ENCODE measurements at places on chromosomes 16 and 17. TPM values are rescaled to one million over a fixed set of nuclear protein-coding genes. Genes with fewer than 3 reads are reported as not detected.

- no peak overlapping the region for H3K4me3 ChIP-seq
- no peak overlapping the region for H3K27ac ChIP-seq
- H3K36me3 ChIP-seq: no peaks in the 10 kb centered on the region
- no peak for DNase-seq
These were observed 7.0 kb upstream of the SPATA20 start for GRCh38 chr17:50539762-50540559.

Gene SOX8
- 0.15 TPM for total RNA-seq

Gene SENP3
- total RNA-seq: 87.0 TPM

GRCh38 chr17:32656886-32657285 lies 170.1 kb downstream of the CDK5R1 start:
- no peak overlapping the region for H3K4me3 ChIP-seq
- peaks cover 29% of the 10 kb centered on the region for H3K36me3 ChIP-seq
- H3K27ac ChIP-seq: no peak overlapping the region
- no peak for DNase-seq
- H3K27me3 ChIP-seq: no peaks in the 10 kb centered on the region
- no peaks in the 10 kb centered on the region for H3K4me1 ChIP-seq

Gene NOG
- 2.2 TPM for total RNA-seq

Gene ITGAX
- 188 TPM for total RNA-seq

Gene MAP2K6
- total RNA-seq: 6.3 TPM

- H3K36me3 ChIP-seq: peaks cover 68% of the 10 kb centered on the region
- no peaks in the 10 kb centered on the region for H3K27me3 ChIP-seq
- no peak for DNase-seq
- no peak overlapping the region for H3K4me3 ChIP-seq
- H3K27ac ChIP-seq: no peak overlapping the region
These were observed 9.5 kb downstream of the MRPL27 start for GRCh38 chr17:50363217-50364060.

- no peak overlapping the region for H3K27ac ChIP-seq
- DNase-seq: no peak
- no peak overlapping the region for H3K4me3 ChIP-seq
- no peaks in the 10 kb centered on the region for H3K27me3 ChIP-seq
- no peaks in the 10 kb centered on the region for H3K36me3 ChIP-seq
These were observed 42.0 kb upstream of the KSR1 start for GRCh38 chr17:27414271-27414670.

DNA sequence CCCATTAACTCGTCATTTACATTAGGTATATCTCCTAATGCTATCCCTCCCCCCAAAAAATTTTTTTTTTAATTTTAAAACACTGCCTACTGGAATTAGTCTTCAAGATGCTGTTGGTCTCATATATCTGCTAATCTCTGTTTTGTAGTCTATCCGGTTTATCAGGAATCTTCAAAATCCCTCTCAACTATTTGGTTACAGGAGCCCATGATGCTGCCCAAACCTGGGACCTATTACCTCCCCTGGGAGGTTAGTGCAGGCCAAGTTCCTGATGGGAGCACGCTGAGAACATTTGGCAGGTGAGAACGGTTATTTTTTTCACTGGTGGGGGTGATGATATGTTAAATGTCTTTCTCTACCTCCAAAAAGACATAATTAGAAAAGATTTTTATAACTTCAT lies 6.9 kb downstream of the TEN1 start:
- H3K4me1 ChIP-seq: peaks cover 32% of the 10 kb centered on the region
- no peaks in the 10 kb centered on the region for H3K27me3 ChIP-seq
- H3K4me3 ChIP-seq: no peak overlapping the region
- DNase-seq: no peak

DNA sequence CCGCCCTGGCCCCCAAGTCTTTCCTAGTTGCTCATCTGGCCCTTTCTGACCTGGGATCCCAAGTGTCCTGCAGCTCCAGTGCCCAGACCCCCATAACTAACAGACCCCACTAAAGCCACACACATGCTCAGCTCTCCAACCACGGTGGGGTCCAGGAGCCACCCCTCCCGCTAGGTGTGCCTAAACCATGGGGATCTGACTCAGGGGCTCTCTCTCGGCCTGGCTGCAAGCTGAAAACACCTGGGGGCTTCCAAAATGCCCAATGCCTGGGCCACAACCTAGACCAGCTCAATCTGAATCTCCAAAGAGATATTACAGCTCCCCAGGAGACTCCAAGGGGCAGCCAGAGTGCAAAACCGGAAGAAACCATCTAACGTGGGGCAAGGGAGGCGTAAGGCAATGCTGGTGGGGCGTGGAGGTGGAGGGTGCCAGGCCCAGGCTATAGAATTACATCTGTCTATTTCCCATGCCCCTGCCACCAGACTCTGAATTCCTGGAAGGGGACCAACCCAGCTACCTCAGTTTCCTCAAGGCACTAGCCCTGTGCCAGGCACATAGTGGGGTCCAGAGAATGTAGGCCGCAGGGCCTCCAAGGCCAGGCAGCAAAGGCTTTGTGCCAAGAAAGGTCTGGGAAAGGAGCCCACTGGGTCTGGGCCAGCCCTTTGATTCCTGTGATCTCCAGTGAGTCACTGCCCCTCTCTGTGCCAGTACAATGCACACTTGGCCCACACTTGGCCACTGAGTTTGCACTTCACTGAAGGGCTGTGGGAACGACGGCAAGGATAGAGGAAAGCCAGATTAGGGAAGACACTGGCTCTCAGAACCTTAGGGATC lies 3.3 kb downstream of the CD2BP2 start:
- no peak overlapping the region for H3K4me3 ChIP-seq
- no peak overlapping the region for H3K27ac ChIP-seq
- no peaks in the 10 kb centered on the region for H3K27me3 ChIP-seq

GRCh38 chr16:17619261-17619660 lies 148.5 kb upstream of the XYLT1 start:
- no peaks in the 10 kb centered on the region for H3K36me3 ChIP-seq
- no peak for DNase-seq
- H3K27ac ChIP-seq: no peak overlapping the region
- no peak overlapping the region for H3K4me3 ChIP-seq

DNA sequence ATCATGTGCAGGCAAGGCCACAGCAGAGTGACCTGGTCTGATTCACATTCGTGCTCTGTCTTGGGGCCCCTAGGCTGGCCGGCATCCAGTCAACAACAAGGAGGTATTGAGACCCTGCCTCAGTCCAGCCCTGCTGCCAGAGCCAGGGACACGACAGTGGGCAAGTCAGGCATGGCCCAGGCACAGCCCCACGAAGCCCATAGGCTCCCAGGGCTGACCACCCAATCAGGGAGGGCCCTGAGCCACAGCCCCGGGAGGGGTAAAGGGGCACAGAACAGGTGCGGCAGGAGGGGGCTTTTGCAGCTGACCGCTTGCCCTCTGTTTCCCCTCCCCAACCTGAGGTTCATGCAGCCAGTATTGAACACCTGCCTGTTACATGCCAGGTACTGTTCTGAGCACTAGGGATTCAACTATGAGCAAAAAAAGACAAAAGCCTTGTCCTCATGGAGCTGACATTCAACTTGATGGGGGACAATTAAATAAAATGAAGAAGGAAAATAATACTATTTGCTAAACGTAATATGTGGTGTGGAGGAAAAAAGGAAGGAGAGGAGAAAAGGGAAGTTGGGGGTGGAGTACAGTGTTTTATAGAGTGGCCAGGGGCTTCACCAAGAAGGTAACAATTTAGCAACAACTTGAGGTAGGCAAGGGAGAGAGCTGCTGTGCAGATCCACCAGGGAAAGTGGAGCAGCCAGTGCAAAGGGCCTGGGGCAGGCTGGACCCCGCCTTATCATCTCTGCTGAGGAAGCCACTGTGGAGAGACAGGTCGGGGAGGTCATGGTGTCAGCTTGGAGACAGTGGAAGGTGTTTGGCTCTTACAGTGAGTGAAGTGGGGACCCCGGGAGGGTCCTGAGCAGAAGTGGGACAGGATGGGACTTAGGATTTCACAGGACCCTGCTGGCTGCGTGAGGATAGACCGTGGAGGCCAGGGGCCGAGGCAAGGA lies 6.1 kb downstream of the DRC3 start:
- H3K4me3 ChIP-seq: no peak overlapping the region
- H3K4me1 ChIP-seq: no peaks in the 10 kb centered on the region
- no peaks in the 10 kb centered on the region for H3K27me3 ChIP-seq
- no peak for DNase-seq
- H3K36me3 ChIP-seq: no peaks in the 10 kb centered on the region

Gene AHSP
- not detected for total RNA-seq

DNA sequence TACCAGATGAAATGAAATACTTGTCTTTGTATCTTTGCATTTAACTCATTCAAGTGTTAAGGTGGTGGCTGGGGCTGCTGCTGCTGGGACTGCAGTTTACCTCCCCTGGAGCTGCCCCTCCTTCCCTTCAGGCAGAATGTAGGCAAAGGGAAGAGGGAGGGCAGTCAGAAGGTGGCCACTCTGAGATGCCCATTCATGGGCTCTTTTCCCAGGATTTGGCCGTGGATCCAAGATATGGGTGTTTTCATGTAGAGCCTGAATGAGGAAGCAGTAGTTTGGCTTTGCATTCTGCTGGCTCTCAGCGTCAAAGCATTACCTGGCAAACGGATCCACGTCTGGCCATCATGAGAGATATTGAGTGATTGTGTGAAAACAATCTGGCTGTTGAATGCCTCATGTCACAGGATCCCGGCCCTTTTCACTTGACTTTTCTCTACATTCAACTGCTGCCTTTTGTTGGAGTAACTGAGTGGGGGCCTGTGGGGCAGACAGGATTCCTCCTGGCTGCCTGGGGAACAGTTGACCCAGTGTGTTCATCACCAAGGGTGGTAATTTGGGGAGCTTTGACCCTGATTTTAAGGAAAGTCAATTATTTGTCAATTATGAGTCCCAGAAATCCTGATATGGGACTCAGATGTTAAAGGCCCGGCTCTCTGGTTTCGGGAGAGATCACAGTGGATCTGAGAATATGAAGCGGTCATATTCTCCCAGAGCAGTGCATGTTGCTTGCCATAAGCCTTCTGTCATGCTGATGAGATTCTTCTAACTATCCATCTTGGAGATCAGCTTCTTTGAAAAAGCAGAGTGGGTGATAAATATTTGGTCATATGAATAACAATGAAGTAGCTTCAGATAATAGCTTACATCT lies 236.8 kb downstream of the IRX3 start:
- no peaks in the 10 kb centered on the region for H3K36me3 ChIP-seq
- H3K27ac ChIP-seq: no peak overlapping the region
- H3K4me3 ChIP-seq: no peak overlapping the region
- no peaks in the 10 kb centered on the region for H3K27me3 ChIP-seq

Gene ITGB3
- 10.5 TPM for total RNA-seq

GRCh38 chr16:84505249-84506187 lies 1.1 kb upstream of the MEAK7 start:
- H3K36me3 ChIP-seq: no peaks in the 10 kb centered on the region
- peak; percentile 43 for DNase-seq
- H3K27ac ChIP-seq: peak overlapping the region; percentile 88
- H3K4me3 ChIP-seq: peak overlapping the region; percentile 87

GRCh38 chr17:40598619-40599467 lies 33.6 kb upstream of the CCR7 start:
- no peaks in the 10 kb centered on the region for H3K27me3 ChIP-seq
- no peaks in the 10 kb centered on the region for H3K4me1 ChIP-seq
- DNase-seq: no peak
- H3K4me3 ChIP-seq: no peak overlapping the region

DNA sequence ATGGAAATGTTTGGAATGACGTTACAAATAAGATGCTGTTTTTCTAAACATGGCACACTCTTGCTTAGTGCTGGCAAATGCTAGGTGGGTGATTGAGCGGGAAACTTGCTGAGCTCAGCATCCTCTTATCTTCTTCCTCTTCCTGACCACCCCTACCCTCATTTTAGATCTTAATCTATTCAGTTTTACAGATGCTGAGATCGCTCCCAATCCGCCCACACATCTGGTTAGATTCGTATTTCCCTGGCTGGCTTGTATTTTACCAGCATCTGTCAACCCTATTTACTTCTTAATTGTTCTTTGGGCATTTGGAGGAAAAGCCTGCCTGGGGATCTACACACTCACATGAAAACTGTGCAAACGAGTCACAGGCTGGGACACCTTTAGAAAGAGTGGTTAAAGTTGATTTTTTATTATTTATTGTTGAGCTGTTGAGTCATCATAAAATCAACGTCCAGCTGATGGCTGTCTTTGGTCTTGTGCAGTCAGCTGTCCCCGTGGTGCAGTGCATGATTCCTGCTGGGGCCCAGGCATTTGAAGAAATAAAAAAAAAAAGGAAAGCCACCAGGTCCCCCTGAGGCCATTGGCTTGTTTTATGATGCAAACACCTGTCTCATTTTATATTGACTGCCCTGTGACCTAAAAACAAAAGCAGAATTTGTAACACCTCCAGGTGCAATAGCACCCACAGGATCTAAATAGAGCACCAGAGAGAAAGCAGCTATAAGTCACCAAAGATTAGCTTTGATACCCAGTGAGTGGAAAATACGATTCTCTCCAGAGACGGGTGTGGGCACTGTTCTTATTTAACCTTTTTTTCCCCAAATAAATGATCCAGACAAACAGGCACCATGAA lies 258.6 kb downstream of the HS3ST3B1 start:
- H3K4me3 ChIP-seq: no peak overlapping the region
- H3K27me3 ChIP-seq: no peaks in the 10 kb centered on the region
- no peak overlapping the region for H3K27ac ChIP-seq
- H3K4me1 ChIP-seq: no peaks in the 10 kb centered on the region
- DNase-seq: no peak

Gene GAS7
- total RNA-seq: 54.1 TPM

DNA sequence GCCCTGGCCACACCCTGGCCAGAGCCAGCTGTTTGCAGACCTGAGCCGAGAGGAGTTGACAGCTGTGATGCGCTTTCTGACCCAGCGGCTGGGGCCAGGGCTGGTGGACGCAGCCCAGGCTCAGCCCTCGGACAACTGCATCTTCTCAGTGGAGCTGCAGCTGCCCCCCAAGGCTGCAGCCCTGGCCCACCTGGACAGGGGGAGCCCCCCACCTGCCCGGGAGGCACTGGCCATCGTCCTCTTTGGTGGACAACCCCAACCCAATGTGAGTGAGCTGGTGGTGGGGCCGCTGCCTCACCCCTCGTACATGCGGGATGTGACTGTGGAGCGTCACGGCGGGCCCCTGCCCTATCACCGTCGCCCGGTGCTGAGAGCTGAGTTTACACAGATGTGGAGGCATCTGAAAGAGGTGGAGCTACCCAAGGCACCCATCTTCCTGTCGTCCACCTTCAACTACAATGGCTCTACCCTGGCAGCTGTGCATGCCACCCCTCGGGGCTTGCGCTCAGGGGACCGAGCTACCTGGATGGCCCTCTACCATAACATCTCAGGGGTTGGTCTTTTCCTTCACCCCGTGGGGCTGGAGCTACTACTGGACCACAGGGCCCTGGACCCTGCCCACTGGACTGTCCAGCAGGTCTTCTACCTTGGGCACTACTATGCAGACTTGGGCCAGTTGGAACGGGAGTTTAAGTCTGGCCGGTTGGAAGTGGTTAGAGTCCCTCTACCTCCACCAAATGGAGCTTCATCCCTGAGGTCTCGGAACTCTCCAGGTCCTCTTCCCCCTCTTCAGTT lies 578 bp downstream of the AOC2 start:
- H3K27me3 ChIP-seq: no peaks in the 10 kb centered on the region
- peaks cover 55% of the 10 kb centered on the region for H3K36me3 ChIP-seq
- DNase-seq: no peak
- no peak overlapping the region for H3K4me3 ChIP-seq

GRCh38 chr17:55451203-55451641 lies 29.6 kb upstream of the MMD start:
- H3K4me3 ChIP-seq: no peak overlapping the region
- no peaks in the 10 kb centered on the region for H3K36me3 ChIP-seq
- H3K27ac ChIP-seq: peak overlapping the region; percentile 50
- H3K27me3 ChIP-seq: no peaks in the 10 kb centered on the region
- no peak for DNase-seq

Measured in lower lobe of right lung (tissue), 2 donors.